Stimulated activated CD8-positive, alpha-beta memory T cell treated with anti-CD3 and anti-CD28 coated beads, Interleukin-7, amount 100 ng/mL, for 4 hours (primary cell): ENCODE measurements at places on chromosomes 7 and 10.
A peak's percentile ranks its signal among the peaks of the same experiment; 100 is the strongest.

DNA sequence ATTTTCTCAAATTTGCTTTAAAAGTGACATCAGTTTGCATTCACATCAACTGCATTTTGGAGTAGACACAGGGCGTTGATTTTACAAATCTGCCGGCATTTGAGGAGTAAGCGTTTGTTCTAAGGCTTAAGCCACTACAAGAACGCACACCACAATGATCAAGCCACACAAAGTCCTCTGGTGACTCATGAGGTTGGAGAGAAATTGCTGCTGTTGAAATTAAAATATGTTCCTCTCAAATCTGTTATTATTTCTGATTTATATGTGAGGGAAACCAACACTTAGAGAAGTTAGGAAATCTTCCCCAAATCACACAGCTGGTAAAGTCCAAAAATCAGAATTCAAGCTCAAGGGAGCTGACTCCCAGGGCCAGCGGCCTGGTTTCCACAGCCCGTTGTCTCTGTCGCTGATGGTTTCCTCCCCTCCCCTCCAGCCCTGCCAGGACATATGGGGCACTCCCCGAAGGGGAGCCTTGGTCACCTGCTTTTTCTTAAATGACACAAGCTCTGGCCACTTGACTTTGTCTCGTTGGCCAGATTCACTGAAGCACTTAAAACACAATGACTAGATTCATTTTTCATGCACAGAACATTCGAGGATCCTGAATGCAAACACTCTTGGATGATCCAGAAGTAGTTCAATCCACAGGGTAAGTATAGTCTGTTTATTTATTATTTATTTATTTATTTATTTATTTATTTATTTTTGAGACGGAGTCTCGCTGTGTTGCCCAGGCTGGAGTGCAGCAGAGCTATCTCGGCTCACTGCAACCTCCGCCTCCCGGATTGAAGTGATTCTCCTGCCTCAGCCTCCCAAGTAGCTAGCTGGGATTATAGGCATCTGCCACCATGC is 29.2 kb upstream of the KLF6 start:
- DNase-seq = no peak

- DNase-seq = no peak
Measured at GRCh38 chr7:96359876-96360275, 38.0 kb upstream of the SLC25A13 start.

- peak; percentile 43 for DNase-seq
Measured at GRCh38 chr10:79241990-79242619, 105.2 kb upstream of the PPIF start.

DNA sequence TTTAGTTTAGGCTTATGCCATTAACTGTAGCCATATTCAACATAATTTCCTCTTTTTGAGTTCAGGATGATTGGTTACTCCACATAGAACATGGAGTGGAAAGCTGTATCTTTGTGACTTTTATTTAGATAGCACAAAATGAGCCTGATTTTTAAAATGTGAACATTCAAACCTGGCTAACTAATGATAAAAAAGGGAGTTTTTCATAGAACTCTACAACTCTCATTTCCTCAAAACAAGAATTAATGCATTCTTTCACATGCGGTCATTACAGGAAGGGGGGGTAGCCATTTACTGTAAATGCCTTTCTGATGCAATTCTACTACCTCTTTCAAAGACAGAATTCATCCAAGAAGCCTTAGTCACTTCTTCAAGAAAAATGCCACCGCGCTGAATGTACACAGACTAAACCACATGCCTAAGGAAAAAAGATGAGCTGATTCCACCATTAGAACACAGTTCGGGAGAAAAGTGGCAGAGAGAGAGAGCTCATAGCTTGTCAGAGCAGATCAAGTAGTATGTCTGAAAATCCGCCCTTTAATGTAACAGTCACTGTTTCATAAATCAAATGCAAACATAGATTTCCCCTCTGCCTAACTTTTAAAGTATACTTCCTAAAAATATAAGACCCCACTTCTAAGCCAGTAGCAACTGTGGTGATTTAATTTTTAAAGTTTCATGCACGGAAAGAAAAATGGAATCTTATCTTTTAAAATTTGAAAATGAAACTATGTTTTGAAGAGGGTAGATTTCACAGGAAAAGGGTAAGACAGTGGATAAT is 226.4 kb upstream of the KLF14 start:
- peak; percentile 60 for DNase-seq

DNA sequence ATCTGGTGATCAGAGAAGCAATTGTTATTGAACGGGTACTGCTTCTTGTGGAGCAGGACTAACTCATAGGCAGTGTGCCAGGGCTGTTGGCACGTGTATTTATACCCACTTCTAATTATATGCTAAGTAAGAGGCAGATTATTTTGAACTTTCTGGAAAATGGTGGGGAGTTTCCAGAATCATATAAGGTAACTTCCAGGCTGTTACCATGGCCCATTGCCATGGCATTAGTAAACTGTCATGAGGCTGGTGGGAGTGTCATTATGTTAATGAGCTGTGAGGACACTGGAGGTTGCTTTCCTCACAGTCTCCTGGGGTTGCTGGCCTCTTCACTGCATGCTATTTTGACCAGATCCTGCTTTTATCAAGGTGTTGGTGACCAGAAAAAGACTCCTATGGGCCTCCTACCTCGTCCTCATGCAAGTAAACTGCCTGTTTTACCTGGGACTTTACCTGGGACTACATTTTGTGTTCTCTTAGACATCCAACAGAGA is 122.6 kb downstream of the KCND2 start:
- DNase-seq = no peak

- no peak for DNase-seq
Measured at GRCh38 chr10:126661841-126662515, 8.5 kb downstream of the C10orf90 start.

DNA sequence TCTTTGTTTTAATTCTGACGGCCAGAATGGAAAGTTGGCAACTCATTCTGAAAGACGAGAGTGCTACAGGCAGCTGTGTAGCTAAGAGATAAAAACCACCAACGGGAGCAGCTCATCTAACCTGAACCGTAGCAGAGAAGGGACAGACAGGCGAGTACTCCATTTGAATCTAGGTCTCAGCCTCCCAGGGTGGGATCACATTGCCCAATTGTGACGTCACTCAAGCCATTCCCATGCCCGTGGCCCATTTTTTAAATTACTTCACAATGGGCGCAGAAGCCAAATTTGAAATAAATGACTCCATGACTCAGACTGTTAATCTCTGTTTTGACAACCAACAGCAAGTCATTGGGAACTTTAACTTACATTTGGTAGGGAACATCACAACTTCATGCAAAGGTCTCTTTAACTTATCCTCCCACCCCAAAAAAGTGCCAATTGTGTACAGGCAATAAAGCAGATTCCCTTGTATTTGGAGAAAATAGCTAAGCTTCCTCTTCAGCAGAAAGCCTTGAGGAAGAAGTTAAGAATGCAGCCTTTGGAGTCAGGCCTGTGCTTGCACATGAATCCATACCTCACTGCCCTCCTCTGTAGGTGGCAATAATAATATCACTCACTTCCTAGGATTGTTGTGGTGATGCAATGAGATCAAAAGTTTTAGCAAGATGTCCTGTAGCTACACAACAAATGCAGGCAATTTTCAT is 93.2 kb upstream of the KIF5B start:
- DNase-seq = no peak

DNA sequence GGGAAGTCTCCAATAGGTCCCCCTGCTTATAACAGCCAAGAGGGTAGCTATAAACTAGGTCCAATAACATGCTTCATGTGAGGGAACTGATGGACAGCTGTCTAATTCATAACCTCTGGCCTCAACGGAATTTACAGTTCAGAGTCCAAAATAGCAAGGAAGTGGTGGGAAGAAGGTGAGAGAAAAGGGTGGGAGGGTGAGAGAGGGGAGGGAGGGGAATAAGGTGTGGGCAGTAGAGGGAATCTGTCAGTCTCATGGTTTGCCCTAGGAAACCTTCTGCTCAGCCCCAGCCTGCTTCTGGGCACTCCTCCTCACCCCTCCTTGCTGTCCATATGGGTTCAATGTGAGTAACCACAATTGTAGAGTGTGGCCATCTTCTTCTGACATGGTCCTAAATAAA is 133.4 kb upstream of the ADO start:
- DNase-seq = no peak

DNA sequence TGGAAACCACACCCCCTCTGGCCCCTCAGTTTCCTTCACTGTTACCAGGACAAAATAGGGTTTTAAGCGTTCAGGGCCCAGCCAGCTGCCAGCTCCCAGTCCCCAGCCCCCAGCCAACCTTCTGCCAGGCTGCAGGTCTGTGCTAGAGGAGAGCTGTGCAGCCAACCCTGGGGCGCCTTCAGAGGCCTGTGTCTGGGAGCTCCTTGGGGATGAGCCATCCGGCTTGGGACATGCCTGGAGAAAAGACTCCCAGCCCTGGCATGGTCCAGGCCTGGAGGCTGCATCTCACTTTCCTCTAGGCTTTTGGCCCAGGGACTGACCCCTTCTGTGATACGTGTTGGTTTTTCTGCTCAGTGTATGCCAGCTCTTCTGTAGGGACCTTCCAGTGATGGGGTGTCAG is 487.6 kb upstream of the MGMT start:
- DNase-seq = no peak

- no peak for DNase-seq
Measured at GRCh38 chr10:73398024-73398423, 15.8 kb downstream of the ANXA7 start.

- DNase-seq = no peak
Measured at GRCh38 chr7:20786779-20787659, at the start of gene SP8. Gene SP8 (minus strand): TSS chr7:20786886. CDS start chr7:20786798, 88 bp downstream.

DNA sequence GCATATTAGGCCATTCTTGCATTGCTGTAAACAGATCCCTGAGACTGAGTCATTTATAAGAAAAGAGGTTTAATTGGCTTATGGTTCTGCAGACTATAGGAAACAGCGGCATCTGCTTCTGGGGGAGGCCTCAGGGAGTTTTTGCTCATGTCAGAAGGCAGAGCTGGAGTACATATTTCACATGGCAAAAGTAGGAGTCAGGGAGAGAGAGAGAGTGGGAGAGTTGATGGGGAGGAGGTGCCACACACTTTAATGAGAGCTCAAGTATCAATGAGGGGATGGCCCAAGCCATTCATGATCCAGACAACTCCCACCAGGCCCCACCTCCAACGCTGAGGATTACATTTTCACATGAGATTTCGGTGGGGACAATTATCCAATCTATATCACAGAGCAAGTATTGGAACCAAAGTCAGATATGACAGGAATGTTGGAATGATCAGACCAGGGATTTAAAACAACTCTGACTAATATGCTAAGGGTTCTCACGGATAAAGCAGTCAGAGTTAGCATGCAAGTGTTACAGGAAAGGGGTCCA is 795.3 kb upstream of the CELF2 start:
- DNase-seq = no peak

DNA sequence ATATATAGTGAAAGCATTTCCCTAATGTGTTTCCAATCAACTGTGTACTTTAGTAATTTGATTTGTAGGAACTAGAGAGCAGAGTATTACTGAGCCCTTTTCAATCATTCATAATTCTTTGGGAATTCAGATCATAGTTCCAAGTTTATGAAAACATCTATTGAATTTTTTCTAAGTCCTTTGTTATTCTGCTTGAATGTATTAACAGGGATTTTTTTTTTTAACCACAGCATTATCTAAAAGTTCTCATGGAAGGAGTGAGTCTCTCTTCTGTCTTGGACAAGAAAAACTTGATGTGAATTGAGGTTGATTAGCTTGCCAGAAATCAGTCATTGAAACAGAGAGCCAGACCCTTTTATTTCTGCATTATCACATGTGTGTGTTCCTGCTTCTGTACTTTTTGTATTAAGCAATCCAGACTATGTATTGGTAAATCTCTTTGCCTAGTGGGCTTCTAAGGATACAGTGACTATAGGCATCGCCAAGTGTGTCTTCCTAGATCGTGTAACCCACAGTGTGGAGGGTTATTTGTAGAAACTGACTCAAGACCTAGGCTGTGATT is 59.9 kb downstream of the BMPER start:
- DNase-seq = no peak

DNA sequence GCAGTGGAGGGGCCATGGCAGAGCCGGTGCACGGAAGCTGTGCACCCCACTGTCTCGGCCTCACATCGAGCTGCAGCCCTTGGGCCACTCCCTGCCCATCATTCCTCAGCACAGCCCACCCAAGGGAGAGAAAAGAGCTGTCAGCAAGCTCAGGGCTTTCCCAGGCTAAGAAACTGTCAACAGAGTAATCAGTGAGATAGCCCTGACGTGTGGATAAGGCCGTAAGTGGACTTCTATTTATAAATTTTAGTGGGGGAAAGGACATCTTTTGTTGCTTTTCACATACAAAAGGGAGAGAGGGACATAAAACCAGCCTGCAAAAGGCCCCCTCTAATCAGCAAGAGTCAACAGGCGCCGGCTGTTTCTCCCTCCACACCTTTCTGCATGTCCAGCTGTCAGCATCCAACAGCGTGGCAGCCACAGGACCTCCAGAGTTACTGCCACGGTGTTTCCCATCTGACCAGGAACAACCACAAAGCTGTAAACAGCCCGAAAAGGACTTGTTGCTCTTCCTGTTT is 56.8 kb upstream of the DDC start:
- DNase-seq = no peak

DNA sequence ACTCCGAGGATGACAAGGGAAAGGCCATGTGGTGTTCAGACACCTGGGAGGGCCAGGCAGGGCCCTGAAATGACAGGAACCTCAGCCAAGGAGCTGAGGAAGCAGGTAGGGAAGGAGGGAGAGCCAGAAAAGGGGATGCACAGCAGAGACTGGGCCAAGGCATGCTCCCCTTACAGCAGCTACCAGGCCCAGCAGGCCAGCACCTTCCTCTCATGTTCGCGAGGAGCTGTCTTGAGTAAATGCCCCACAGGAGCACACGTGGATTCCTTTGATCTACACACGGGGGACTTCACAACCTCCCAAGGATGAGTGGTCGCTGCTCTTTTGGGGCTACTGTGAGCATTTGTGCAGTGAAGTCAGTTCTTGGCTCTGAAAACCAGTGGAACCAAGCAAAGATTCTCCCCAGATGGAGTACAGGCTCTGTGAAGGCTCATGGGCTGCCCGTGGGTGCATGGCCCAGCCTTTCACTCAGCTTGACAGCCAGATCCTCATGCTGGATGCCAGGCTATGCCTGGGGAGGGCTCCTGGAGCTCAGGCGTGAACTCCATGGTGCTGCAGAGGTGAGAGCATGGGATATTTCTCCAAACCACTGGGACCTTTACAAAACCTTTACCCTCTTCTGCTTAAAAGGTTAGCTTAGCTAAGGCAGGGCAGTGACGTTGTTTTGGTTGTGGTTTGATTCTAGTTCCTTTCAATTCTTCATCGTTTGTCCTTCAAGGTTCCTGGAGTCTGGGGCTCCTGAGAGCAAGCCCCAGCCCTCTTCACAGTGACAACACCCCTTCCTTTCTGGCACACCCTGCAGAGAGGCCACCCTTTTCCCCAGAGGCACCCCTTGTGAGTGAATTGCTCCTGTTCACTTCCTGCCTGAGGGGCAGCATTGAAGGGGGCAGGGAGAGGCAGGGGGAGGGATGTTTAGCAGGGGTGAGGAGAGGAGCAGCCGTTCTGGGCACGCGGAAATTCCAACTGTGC is 74.2 kb upstream of the ZPBP start:
- no peak for DNase-seq

- DNase-seq = no peak
Measured at GRCh38 chr10:35452171-35452570, 115.9 kb downstream of the CCNY start.

DNA sequence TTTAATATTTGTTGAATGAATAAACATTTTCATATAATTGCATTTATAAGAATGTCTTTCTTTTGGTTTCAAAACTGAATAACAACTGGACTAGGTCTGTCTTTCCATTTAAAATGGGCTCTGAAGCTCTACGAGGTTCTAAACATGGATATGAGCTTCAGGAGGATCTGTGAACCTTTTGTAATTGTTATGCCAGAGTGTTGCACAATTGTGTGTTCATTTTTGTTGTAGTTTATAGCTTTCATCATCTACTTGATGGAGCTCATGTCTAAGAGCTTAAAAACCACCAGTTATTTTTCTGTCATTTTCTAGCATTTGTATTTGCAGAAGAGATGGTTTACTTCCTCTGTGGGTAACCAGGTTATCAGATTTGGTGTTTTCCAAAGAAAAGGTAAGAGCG is 265.7 kb upstream of the NPY start:
- no peak for DNase-seq
